ENCODE measurements at places on chromosomes 7 and 10. TPM values are rescaled to one million over a fixed set of nuclear protein-coding genes. Genes with fewer than 3 reads are reported as not detected.

The ZNF394 gene
- 22.5 TPM for total RNA-seq

The FMC1 gene
- 13.4 TPM for total RNA-seq

The GALNT17 gene
- total RNA-seq, result not detected

The LIPF gene
- total RNA-seq, result not detected

The WNT2 gene
- 140 TPM for total RNA-seq

The GALNT11 gene
- 45.3 TPM for total RNA-seq

The PNLIPRP3 gene
- not detected for total RNA-seq

The TSPAN15 gene
- total RNA-seq, result 6.0 TPM

The BHLHA15 gene
- total RNA-seq, result not detected

GRCh38 chr7:158685693-158686092, 18.9 kb downstream of the NCAPG2 start:
- peak; percentile 58 for DNase-seq

- DNase-seq, result peak; percentile 51
Observed at GRCh38 chr10:110893559-110894179, 21.9 kb downstream of the PDCD4 start.

GRCh38 chr10:106217627-106218026, 946.9 kb downstream of the SORCS1 start:
- DNase-seq, result no peak

DNA sequence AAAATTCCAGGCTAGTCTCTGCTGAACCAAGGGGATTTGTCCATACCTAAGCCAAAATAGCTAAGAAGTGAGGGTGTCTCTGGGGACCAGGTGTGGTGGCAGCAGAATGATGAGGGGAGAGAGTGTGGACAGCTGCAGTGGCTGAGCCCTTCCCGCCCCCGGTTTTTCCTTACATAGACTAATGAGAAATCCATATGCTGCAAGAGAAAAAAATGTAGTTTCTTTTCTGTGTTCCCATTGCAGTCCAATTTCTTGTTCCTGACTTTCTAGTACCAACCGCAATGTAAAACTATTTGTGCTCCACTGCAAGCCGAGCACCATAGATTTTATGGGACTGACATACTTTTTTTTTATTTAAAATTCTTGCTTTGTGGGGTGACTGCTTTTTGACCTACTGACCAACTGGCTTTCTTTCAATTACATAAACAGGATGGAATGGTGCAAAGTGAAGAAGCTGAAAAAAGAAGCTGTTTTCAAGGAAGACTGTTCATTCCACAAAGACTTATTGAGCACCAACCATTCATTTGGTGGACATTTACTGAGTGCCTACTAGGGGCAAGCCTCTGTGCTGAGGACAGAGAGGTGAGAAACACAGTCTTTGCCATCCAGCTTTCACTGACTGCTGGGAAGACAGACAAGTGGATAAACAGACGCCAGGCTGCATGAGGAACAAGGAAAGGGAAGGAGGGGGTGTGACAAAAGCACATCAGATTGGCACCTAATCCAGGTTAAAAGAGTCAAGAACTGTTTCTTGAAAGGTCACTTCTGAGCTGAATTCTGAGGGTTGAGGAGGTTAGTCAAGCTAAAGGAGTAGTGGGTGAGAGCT, 9.8 kb downstream of the CEP41 start:
- DNase-seq, result peak; percentile 96

- peak; percentile 5 for DNase-seq
Observed at GRCh38 chr7:70092314-70093204, 494.3 kb downstream of the AUTS2 start.

GRCh38 chr7:132347858-132348257, 228.4 kb downstream of the PLXNA4 start:
- DNase-seq, result no peak

DNA sequence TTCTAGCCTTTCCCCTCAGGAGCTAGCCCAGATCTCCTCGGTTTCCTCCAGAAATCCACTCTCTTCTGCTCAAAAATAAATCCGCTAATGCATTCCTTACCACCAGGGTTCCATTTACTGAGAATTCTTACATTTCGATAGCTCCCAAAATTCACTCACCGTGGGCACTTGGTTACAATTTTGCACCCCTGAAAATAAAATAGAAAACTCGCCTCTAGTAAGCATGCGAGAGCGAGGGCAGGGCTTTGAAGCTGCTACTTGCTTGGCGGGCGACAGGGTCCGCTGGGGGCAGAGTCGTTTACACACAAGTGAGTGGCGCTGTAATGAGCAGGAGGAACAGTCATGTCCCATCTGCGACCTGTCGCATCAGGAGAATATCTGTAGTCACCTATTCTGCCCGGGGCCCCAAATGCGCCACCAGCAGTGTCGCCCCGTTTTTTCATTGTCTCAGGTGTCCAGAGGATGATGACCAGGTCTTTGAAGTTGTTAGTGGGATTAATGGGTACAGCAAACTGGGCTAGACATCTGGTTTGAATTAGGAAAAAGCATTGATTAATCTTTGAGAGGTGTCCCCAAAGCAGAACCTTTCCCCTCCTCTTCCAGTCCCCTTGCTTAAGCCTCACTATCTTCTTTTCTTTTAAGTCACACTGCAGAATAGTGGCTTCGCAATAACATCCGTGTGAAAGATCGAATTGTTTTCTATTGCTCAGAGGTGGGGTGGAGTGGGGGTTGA, 1.2 kb upstream of the MEOX2 start:
- no peak for DNase-seq

DNA sequence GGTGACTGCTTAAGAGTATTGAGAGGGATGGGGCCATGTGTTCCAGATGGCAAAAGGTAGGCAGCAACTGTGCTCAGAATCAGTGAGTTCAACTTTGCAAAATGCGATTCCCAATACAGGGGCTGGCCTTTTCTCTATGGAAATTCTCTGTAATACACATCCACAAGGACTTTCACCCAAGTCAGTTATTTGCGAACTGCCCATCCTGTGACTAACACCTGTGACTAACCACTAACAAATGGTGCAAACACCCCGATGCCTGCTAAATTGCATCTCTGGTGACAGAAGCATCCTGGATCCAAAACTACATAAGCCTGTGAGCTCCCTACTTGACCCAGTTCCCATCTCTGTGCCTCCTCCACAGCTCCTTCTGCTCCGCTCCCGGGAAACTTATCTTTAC, 9.0 kb upstream of the CUZD1 start:
- DNase-seq, result peak; percentile 58

- no peak for DNase-seq
Observed at GRCh38 chr10:29119374-29119773, 169.5 kb upstream of the LYZL1 start.

GRCh38 chr7:106693677-106694353, 32.9 kb upstream of the CCDC71L start:
- DNase-seq, result no peak

GRCh38 chr10:72338180-72338579, 16.5 kb downstream of the DNAJB12 start:
- DNase-seq, result no peak

DNA sequence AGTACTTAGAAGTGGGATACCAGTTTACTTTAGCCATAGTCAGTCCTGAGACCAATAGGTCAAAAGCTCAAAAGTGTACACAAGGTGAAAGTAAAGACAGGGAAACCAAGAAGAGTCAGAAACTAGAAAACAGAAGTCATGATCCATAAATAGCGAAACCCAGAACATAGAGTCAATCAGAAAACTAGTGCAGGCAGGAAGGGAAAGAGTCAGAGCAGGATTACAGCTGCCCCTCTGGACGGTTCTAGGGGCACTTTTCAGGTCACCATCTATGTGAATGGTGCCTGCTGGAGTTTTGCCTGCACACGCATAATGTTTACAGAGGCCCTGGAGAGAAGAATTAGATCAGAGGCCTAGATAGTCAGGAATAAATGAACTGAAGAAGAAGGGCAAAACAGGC, 22.4 kb upstream of the DMTF1 start:
- no peak for DNase-seq

DNA sequence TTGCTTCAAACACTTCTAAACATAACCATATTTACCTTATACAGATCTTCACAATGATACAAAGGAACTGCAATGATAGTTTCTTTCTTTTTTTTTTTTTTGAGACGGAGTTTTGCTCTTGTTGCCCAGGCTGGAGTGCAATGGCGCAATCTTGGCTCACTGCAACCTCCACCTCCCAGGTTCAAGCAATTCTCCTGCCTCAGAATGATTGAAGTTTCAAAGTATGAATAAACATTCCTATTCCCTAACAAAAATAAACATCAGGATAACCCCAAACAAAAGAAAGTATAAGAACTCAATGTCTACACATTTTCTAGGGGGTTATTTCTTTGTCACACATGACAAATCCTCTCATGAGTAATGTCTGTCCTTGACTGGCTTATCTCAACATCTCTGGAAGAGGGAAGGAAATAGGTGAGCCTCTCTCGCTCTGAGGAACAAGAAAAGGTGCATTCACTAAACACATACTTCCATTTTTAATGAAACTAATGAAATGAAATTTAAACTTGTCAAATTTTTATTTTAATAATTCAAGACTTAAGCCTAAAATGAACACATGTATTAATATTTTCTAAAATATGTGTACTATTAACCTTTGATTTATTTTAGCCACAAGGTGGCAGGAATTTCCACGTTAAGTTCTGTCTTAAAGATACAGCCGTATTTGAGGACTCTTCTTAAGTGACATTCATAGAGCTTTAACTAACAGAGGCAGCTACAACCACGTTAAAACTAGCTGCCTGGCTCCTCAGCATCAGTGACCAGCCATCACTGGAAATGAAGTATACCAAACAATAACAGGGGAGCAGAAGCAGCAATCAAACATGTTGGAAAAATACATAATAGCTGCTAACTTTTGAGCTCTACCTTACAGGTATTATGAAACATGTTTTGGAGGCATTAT, 58.3 kb downstream of the MALSU1 start:
- DNase-seq, result peak; percentile 51

DNA sequence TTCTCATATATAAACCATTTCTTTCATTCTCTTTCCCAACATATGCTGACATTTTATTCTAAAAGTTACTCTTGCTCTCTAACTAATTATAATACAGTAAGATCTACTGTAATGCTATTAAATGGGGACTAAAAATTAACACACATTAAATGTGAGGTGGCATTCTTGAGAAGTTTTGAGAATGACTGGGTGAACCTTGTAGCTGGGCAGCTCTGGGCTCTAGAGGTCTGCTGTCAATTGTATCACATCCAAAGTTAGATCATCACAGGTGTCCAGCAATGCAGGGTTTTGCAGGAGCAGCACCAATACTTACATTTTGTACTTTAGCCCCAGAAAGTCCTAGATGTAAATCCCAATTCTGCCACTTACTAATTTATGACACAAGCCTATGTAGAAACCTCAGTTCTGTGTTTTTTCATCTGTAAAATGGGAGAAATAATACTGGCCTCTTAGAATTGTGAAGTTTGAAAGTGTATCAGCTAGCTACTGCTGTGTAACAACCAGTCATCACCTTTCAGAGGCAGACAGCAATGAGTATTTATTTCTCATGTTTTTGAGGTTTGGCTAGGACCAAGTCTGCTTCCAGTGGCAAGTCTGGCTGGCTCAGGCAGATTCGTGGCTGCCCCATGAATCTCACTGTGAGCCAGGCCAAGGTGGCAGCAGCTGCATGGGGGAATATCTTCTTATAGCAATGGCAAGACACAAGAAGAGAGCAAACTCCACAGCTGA, 79.6 kb upstream of the EMX2 start:
- no peak for DNase-seq

Measured in fibroblast of villous mesenchyme (primary cell).